Liver (tissue), 10 donors: ENCODE measurements at places on chromosomes 4 and X. TPM values are rescaled to one million over a fixed set of nuclear protein-coding genes. Genes with fewer than 3 reads are reported as not detected.

DRD5 gene
- total RNA-seq, result not detected

GPR82 gene
- 0.14 TPM for total RNA-seq

CYBB gene
- 18.8 TPM for total RNA-seq

ADH1A gene
- 493 TPM for total RNA-seq

AFM gene
- total RNA-seq, result 40.1 TPM

MAP7D3 gene
- 4.4 TPM for total RNA-seq

TMEM187 gene
- 2.9 TPM for total RNA-seq

GRCh38 chrX:132433001-132433400 is 55.8 kb downstream of the MBNL3 start:
- no peak for DNase-seq

GRCh38 chrX:18377796-18378195 is 23.3 kb upstream of the SCML2 start:
- peak; percentile 34 for DNase-seq

DNA sequence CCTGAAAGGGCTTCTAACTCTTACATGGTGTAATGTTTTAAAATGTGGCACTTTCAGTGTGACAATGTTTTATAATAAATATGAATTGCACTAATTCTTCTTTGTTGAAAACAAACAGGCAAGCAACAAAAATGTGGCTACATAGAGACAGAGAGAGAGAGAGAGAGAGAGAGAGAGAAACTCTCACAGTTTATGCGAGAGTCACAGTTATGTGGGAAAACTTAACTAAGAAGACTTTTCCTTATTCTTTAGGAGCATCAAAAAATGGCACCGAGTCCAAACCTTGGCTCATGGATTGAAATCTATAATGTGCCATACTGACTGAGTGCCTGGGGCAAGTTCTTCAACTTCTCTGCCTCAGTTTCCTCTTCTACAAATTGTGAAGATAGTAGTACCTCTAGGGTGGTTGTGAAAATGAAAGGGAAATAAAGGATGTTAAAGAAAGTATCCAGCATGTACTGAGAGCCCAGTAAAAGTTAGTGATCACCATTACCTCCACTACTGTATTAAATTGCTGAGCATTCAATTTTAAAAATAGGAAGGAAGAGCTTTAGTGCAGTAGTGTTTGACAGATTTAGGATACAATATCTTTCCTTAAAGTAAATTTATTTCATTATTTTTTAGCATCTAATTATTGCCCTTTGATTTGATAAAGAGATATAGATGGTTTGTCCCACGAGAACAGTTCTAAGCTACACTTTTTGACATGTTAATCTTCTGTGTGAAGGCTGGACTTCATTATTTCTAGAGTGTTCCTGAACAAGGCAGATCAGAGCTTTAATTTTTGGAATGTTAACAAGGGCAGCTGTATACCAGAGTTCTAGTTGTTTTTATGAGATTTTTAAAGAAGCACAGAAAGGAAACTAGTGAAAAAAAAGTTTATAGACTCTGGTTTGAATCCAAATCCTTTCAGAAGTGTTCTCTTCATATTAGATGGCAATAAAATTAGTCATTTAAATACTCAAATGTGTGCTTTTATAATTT is 187.5 kb upstream of the ANK2 start:
- DNase-seq, result no peak

DNA sequence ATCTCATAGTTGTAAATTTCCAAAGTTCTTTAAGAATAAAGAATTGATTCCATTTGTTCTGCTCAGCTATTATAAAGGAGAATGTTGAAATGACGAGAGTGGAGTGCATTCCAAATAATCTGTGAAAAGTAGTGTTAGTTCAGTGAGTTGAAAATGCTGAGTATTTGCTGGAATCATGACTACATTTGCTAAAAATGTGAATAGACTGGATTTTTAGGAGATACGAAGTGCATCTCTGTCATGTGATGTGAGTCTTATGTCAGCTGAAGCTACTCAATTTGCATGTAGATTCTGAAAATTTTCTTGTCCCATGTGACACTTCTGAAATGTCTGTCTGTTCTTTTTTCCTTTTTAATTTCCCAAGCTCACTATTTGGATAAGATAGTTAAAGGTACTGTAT is 206.0 kb downstream of the DCTD start:
- DNase-seq, result no peak

GRCh38 chrX:22063284-22063683 is 31.2 kb downstream of the PHEX start:
- no peak for DNase-seq

GRCh38 chr4:22496165-22496813 is 19.6 kb downstream of the ADGRA3 start:
- DNase-seq, result no peak

- DNase-seq, result no peak
These were observed 157.8 kb downstream of the RELL1 start for GRCh38 chr4:37528166-37528885.

DNA sequence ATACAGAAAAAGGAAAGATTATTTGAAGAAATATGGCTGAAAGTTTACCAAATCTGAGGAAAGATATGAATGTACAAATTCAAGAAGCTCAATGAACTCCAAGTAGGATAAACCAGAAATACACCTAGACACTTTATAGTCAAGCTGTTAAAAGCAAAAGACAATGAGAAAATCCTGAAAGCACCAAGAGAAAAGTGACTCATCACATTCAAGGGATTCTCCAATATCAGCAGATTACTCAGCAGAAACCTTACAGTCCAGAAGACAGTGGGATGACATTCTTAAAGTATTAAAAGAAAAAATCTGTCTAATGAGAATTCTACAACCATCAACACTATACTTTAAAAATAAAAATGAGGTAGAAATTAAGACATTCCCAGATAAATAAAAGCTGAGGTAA is 223.8 kb upstream of the ZCCHC13 start:
- DNase-seq, result no peak

DNA sequence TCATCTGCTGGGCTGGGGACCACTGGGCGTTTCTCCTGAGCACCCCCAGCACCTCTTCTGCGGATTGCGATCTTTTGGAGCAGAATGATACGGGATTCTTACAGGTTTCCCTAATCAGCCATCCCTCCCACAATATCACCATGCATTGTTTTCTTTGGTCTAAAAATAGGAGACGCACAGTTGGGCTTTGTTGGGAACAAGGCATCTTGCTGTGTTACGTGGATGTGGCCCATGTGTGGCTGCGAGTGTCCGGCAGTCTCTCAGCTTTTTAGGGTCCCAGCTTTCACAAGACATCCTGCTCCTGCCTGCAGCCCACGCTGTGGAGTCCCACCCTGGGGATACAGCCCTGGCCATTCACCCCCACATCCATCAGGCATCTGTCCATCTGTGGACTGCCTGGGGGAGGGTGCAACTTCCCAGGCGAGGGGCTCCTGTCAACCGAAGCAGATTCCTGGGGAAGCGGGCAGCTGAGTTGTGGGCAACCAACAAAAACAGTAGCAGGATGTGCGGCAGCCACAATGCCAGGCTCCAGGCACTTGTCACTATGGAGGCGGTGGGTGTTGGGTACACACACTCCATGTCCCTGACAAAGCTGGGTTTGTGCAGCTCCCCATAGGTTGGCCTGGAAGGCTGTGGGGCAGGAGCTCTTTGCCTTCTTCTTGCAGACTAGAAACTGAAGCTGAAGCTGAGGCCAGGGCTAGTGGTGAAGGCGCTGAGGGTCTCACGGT is 185.5 kb upstream of the PSAPL1 start:
- no peak for DNase-seq

- DNase-seq, result no peak
These were observed 29.1 kb downstream of the TBC1D14 start for GRCh38 chr4:6938647-6939271.

- DNase-seq, result peak; percentile 69
These were observed at the start of gene NFKB1 for GRCh38 chr4:102500696-102501446. NFKB1 (plus strand) TSS chr4:102501359; CDS start chr4:102525519, 24,160 bp downstream.

DNA sequence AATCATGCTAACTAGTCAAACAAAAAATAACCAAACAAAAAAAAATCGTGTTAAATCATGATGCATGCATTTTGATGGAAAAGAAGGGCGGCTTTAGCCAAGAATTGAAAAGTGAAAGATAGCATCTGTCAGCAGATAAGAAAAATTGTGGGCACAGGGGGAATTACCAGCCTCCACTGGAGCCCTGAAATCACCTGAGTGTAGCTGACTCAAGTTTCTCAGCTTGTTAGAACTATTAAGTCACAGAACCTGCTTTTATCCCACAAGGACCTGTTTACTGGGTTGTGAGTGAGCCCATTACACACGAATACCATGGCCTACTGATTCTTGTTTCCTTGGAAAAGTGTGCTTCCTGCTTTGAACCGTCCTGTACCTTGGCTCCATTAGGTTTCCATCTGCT is 85.2 kb downstream of the COX18 start:
- no peak for DNase-seq

DNA sequence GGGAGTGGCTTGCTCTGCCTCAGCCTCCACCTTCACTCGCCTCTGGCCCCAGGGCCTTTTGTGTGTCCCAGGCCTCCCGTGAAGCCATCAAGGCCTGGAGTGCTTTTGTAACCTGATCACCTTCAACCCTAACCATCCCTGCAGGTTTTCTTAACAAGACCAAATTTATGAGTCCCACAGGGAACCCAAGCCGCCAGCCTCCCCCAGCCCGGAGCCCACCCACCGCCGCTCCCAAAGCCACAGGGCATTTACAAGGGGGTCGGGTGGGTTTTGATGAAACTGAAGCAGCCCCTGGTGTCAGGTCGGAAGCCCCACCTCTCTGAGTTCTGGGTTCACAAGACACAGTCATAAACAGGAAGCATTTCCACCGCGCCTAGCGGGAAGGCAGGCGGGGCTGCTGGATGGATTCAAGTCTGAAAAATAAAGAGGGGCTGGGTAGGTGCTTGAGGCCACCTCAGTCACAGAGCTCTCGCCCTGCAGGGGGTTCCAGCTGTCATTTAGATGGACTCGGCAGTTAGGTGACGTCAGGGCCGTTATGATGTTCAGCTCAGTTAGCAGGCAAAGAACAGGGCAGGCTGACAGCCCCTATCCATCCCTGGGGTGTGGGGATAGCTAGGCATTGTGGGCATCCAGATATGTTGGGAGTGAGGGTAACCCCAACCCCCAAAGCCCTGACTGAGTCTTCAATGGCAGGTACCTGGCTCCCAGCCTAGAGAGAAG is 128.5 kb downstream of the BCOR start:
- DNase-seq, result no peak

DNA sequence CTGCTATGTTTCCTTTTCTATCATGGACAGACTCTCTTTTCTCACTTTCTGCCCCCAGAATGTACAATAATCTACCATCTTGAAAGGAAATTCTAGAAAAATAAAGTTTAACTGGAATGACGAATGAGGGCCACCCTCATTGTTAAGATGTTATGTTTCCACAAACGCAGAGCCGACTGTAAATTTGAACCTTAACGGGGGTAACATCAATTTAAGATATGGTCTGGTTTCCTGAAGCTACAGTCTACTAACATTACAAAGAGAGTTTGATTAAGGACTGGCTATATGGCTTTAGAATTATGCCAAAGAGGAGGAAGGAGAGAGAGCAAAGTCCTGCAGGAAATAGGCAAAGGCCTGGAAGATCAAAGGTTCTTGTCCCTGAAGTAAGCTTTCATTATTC is 227.2 kb downstream of the USP46 start:
- no peak for DNase-seq

DNA sequence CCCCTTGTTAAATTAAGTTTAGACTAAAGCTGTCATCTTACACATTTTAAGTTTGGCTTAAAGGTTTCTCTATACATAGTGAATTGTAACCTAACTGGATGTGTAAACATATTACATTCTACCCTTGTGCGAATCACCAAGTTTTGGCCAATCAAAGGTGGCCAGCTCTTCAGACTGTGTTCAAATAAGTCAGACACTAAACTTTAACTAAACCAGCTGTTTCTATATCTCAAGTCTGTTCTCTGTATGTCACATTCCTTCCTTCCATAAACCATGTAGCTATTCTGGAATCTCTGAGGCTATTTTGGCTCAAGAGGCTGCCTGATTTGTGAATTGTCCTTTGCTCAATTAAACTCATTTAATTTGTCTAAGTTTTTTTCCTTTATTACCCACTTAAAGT is 6.7 kb downstream of the SULT1B1 start:
- DNase-seq, result no peak

DNA sequence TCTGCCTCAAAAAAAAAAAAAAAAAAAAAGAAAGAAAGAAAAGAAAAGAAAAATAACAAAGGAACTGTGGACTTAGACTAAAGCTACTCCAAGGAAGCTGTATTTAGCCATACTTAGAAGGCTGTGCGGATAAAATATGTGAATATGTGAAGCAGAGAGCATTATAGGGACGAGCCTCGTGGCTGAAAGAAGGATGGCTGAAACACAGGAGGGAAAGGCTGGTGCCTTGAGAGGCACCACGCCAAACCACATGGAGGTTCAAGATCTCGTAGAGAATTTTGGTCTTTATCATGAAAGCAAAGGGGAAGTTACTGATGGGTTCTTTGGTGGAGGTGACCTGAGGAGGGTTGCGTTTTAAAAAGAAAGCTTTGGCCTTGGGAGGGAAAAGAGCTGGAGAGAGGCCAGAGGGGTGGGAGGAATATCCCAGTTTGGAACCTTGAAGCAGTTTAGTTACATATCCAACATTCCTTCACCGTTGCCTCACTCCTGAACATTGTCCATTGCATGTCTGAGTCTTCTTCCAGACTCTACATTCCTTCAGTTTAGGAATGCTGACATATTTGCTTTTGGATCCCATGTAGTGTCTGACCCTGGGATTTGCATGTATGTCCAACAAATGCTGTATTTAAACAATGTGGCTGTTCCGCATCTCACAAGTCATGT is 82.5 kb downstream of the CPE start:
- DNase-seq, result no peak

DNA sequence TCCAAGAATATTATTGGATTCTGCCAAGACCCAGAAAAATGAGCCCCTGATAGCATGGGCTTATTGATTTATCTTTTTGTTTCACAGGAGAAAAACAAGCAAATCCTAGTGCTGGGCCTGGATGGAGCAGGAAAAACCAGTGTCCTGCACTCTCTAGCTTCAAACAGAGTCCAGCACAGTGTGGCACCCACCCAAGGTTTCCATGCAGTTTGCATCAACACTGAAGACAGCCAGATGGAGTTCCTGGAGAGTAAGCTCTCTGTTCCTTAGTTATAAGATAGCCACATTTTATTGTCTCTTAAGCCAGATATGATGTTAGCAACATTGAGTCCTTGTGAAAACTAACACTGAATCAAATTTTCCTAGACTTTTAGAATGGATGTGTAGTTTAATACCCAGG is 5.5 kb downstream of the ARL9 start:
- DNase-seq, result no peak

DNA sequence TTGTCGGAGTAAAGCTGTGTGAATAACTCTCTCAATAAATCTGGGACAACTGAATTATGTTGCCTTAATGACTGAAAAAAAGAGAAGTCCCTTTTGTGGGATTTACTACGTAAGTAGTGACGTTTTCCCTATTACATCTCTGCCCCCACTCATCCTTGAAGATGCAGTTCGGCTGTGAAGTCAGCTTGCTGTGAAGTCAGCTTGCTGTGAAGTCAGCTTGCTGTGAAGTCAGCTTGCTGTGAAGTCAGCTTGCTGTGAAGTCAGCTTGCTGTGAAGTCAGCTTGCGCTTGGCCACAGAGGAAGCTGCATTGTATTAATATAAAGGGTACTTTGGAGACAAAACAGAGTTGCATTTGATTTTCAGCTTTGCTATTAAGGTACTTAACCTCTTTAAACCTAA is 8.0 kb upstream of the VAMP7 start:
- no peak for DNase-seq

- DNase-seq, result peak; percentile 42
These were observed 94.7 kb downstream of the SEL1L3 start for GRCh38 chr4:25767877-25768725.
